ENCODE measurements at places on chromosomes 4 and X.

GRCh38 chrX:67651437-67652142 is 107.8 kb downstream of the AR start:
- no peak for DNase-seq

GRCh38 chr4:24589448-24589847 is 5.1 kb upstream of the DHX15 start:
- DNase-seq: no peak

DNA sequence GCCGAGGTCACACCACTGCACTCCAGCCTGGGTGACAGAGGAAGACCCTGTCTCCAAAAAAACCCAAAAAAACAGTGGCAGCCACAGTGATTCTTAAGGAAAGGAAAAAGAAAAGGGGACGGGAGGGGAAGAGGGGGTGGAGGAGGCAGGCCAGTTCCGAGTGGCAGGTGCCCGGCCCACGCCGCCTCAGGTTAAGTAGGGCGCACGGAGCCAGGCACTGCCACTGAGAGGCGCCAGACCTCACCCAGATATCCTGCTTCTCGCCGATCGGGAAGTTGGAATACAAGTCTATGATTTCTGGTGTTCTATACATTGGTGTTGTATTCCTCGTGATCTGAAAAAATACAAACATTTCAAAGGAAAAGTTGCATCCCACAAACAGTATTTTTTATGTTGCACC is 35.9 kb downstream of the GAK start:
- DNase-seq: no peak

- DNase-seq: no peak
These were observed 1.0 kb downstream of the ACSL1 start for GRCh38 chr4:184824776-184825084.

GRCh38 chrX:110440016-110440805 is 81.6 kb downstream of the RTL9 start:
- DNase-seq: no peak

DNA sequence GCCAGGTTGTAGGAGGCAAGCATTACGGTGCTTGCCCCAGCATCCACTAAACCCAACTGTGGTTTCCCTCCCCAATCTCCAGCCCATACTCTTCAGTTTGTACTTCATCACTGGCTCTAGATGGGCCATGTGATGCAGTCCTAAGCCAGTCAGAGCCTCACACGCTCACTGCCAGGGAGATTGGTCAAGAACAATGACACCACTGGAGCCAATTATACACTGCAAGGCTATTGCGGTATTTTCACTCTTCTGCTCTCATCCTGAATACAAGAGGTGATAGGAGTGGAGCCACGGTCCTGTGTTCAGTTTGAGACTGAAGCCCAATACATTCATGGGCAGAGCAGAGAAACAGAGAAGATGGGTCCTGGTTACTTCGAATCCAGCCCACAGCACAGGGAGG is 58.4 kb downstream of the SEPSECS start:
- no peak for DNase-seq

DNA sequence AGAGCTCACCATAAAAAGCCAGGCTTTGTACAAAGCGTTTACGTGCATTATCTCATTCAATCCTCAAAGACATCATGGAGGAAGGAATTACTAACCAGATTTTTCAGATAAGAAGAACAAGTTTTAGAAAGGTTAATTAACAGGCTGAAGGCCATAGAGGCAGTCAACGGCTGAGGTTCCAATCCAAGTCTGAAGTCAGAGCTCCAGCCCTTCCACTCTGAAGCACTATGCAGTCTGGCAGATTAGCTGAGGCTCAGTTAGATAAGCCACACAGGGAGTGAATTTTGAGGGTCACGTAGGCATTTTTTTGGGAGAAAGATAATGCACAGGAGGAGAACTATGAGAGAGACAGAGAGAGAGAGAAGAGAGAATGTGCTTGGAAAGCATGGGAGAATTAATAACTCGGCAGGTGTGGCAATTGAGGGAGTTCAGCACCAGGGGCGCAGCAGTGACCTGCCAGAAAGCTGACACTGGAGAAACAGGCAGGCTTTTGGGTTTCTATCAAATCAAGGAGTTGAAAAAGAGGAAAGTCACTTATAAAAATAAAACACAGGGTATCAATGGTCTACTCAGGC is 116.5 kb upstream of the NAP1L5 start:
- no peak for DNase-seq

GRCh38 chrX:77597090-77597489 is 149.9 kb downstream of the FGF16 start:
- DNase-seq: no peak

Measured in CD4-positive, alpha-beta T cell treated with Interleukin-21 for 1 hour (primary cell).